ENCODE measurements at places on chromosomes 5 and 9. TPM values are rescaled to one million over a fixed set of nuclear protein-coding genes. Genes with fewer than 3 reads are reported as not detected.

C9orf153 gene
- not detected for total RNA-seq

EFNA5 gene
- 105 TPM for total RNA-seq

ELAVL2 gene
- total RNA-seq = 21.1 TPM

WNK2 gene
- 16.7 TPM for total RNA-seq

FAM120AOS gene
- total RNA-seq = 38.7 TPM

GLIPR2 gene
- 17.4 TPM for total RNA-seq

PDE6A gene
- not detected for total RNA-seq

S1PR3 gene
- 29.4 TPM for total RNA-seq

TAS2R1 gene
- total RNA-seq = not detected

DNA sequence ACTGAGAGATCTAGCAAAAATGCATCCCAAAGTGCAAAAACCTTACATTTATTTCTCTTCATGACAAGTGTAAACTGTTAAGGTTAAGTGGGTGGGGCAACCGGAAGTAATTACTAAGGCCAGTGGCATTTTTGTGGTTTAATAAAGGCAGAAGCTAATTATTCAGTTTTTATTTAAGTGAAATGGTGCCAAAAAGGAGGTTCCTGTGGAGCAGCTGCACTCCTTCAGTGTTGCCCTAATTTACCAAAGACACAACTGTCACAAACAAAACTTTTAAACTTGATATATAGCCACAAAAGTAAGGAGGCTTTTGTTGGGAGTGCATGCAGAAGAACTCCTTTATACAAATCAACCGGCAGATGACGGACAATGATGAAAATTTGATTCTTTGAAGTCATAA, 81.6 kb downstream of the NDUFS4 start:
- peak overlapping the region; percentile 46 for H3K27ac ChIP-seq
- no peaks in the 10 kb centered on the region for H3K27me3 ChIP-seq

GRCh38 chr5:116564756-116565490, 9.7 kb downstream of the SEMA6A start:
- H3K4me3 ChIP-seq = no peak overlapping the region
- DNase-seq = no peak
- H3K27ac ChIP-seq = no peak overlapping the region
- no peaks in the 10 kb centered on the region for H3K36me3 ChIP-seq

DNA sequence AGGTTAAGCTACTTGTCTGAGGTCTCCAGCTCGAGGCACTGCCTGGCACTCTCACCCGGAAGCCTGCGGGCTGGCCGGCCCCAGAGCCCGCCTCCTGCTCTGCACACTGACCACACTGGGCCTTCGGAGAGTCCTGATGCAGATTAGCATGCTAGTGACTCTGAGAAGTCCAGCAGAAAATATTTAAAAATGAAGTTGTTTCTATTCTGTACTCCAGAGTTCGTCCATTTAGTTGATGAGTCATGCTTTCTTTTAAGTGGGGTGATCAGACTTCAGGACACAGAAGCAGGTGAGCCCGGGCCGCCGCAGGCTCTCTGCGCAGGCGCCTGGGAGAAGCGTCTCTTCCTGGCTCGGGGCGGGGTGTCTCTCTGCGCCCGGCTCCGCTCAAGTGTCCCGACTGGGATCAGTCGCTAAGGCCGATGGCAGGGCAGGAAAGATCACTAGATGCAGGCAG, 32.5 kb downstream of the FAM240B start:
- no peak overlapping the region for H3K4me3 ChIP-seq
- peaks cover 53% of the 10 kb centered on the region for H3K4me1 ChIP-seq
- no peaks in the 10 kb centered on the region for H3K27me3 ChIP-seq
- no peaks in the 10 kb centered on the region for H3K36me3 ChIP-seq
- DNase-seq = no peak

DNA sequence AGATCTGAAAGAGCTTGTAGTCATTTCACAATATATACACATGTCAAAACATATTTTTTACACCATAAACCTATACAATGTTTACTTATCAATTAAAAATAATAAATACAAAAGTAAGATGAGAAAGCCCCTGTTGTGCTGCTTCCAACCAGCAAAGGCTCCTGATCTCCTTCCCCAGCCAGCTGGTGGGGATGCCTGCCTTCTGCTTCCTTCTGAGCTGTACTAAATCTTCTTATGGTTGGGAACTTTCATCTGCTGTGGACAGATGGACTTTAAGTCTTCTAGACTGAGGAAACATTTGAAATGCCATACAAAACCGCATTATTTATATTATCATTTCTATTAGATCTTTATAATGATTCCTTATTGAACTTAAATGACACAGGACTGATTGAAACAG, 745.3 kb upstream of the CHD1 start:
- H3K4me1 ChIP-seq = no peaks in the 10 kb centered on the region
- no peaks in the 10 kb centered on the region for H3K27me3 ChIP-seq
- no peak overlapping the region for H3K4me3 ChIP-seq

GRCh38 chr9:84325347-84325973, 15.1 kb downstream of the SLC28A3 start:
- peaks cover 5% of the 10 kb centered on the region for H3K4me1 ChIP-seq
- H3K36me3 ChIP-seq = no peaks in the 10 kb centered on the region
- H3K27me3 ChIP-seq = no peaks in the 10 kb centered on the region

- H3K27me3 ChIP-seq = no peaks in the 10 kb centered on the region
- no peak for DNase-seq
- no peaks in the 10 kb centered on the region for H3K36me3 ChIP-seq
- no peak overlapping the region for H3K4me3 ChIP-seq
- H3K27ac ChIP-seq = no peak overlapping the region
- no peaks in the 10 kb centered on the region for H3K4me1 ChIP-seq
Observed at GRCh38 chr5:41776435-41776834, 93.8 kb downstream of the OXCT1 start.

DNA sequence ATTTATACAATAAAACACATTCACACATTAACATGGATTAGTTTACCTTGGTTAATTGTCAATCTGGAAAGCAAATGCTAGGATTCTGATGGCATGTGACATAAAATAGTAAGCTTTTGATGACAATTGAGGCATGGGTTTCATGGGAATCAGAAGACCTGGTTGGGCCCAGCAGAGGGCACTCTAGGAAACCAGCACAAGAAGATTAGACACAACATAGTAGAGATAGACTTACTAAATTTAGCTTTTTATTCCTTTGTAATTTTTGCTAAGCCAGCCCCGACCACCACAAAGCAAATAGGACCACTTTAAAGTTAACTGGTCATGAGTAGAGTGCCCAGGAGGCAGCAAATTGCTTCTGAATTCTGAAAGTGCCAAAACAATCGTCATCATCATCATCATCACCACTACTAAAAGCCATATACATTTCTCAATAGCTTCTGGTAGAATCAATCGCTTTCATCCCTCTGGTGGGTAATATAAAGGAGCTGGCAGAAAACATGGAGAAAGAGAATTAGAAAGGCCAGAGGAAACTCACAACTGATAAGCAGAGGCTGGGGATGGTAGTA, 163.2 kb downstream of the ARRDC3 start:
- no peak overlapping the region for H3K27ac ChIP-seq
- H3K36me3 ChIP-seq = no peaks in the 10 kb centered on the region
- no peaks in the 10 kb centered on the region for H3K27me3 ChIP-seq
- peak; percentile 7 for DNase-seq

GRCh38 chr5:59042201-59043055, 459.6 kb downstream of the RAB3C start:
- H3K27ac ChIP-seq = no peak overlapping the region
- H3K36me3 ChIP-seq = no peaks in the 10 kb centered on the region
- DNase-seq = no peak
- peaks cover 55% of the 10 kb centered on the region for H3K27me3 ChIP-seq

GRCh38 chr5:77644371-77645157, 6.1 kb upstream of the OTP start:
- H3K27ac ChIP-seq = no peak overlapping the region
- H3K4me3 ChIP-seq = peak overlapping the region; percentile 29
- H3K27me3 ChIP-seq = peaks cover 100% of the 10 kb centered on the region
- H3K36me3 ChIP-seq = no peaks in the 10 kb centered on the region
- peaks cover 57% of the 10 kb centered on the region for H3K4me1 ChIP-seq

GRCh38 chr9:133763272-133764183, 25.4 kb upstream of the SARDH start:
- no peak overlapping the region for H3K27ac ChIP-seq
- H3K27me3 ChIP-seq = no peaks in the 10 kb centered on the region
- no peak for DNase-seq
- H3K4me1 ChIP-seq = no peaks in the 10 kb centered on the region
- H3K4me3 ChIP-seq = no peak overlapping the region
- H3K36me3 ChIP-seq = peaks cover 9% of the 10 kb centered on the region
